ENCODE measurements at places on chromosomes 4 and X. TPM values are rescaled to one million over a fixed set of nuclear protein-coding genes. Genes with fewer than 3 reads are reported as not detected.

GRCh38 chr4:7156761-7157488 lies 35.4 kb upstream of the SORCS2 start:
- DNase-seq = no peak

DNA sequence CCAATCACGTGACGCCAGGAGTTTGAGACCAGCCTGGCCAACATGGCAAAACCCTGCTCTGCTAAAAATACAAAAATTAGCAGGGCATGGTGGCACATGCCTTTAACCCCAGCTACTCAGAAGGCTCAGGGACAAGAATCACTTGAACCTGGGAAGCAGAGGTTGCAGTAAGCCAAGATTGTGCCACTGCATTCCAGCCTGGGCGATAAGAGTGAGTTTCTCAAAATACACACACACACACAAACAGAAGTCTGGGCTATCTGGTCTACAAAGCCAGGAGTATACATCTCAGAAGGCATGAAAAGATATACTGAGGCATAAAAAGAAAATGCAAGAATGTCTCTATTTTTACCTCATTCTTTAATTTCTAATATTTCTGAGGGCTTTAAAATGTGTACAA lies 11.3 kb downstream of the YTHDC1 start:
- DNase-seq = no peak

- DNase-seq = no peak
Measured at GRCh38 chr4:71382900-71383560, 44.2 kb downstream of the SLC4A4 start.

Gene OPN1MW3
- not detected for polyA plus RNA-seq

- no peak for DNase-seq
Measured at GRCh38 chr4:174996079-174996478, 77.9 kb downstream of the ADAM29 start.

DNA sequence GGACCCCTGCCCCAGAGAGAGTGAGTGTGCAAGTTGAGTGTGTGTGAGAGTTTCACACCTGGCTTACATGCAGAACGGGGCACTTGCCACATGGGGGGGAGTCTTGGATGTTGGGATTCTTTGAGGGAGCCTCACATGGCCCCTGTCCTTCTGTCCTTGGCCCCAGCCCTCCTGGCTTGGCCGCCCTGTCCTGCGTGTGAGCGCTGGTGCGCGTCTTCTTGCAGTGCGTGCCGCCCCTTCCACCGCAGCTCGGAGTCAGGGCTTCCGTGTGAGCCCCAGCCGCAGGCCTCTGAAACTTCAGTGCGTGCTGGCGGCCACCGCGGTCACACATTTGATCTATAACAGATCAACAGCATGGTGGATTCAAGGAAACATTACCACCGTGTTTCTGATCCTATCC lies 30.1 kb upstream of the HGFAC start:
- DNase-seq = no peak

GRCh38 chrX:123267220-123267619 lies 83.1 kb downstream of the GRIA3 start:
- no peak for DNase-seq

- DNase-seq = no peak
Measured at GRCh38 chr4:176320976-176321361, 1.2 kb downstream of the SPCS3 start.

Gene CCNB3
- polyA plus RNA-seq = 0.98 TPM

DNA sequence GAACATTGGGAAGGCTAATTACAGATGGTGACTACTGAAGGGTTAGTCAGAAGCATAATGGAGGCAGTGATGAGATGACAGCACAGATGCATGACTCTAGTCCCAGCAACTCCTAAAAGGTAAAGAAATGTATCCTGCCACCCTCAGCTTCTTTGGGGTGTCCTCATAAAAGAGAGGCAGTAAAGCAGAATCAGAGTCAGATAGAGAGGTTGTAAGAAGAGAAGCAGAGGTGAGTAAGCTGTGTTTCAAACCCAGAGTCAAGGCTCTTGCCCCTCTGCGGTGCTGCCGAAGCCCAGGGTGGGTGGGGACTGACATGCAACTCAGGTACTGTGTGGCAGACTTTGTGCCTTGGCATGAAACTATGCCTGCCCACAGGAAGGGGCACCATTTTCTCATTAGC lies 59.5 kb upstream of the PGM2 start:
- DNase-seq = no peak

Gene GC
- polyA plus RNA-seq = not detected

Gene STBD1
- 0.71 TPM for polyA plus RNA-seq

Gene TKTL2
- polyA plus RNA-seq = not detected

GRCh38 chr4:77187322-77187721 lies 30.3 kb downstream of the CCNG2 start:
- no peak for DNase-seq

DNA sequence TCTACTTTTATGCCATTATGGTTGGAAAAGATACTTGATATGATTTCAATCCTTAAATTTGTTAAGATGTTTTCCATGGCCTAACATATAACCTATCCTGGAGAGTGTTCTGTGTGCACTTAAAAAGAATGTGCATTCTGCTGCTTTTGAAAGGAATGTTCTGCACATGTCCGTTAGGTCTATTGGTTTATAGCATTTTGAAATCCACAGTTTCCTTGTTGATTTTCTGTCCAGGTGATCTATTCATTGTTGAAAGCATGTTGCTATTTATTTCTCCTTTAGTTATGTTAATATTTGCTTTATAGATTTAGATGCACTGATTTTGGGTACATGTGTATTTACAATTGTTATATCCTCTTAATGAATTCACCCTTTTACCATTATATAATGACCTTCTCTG lies 5.7 kb upstream of the KLKB1 start:
- no peak for DNase-seq

DNA sequence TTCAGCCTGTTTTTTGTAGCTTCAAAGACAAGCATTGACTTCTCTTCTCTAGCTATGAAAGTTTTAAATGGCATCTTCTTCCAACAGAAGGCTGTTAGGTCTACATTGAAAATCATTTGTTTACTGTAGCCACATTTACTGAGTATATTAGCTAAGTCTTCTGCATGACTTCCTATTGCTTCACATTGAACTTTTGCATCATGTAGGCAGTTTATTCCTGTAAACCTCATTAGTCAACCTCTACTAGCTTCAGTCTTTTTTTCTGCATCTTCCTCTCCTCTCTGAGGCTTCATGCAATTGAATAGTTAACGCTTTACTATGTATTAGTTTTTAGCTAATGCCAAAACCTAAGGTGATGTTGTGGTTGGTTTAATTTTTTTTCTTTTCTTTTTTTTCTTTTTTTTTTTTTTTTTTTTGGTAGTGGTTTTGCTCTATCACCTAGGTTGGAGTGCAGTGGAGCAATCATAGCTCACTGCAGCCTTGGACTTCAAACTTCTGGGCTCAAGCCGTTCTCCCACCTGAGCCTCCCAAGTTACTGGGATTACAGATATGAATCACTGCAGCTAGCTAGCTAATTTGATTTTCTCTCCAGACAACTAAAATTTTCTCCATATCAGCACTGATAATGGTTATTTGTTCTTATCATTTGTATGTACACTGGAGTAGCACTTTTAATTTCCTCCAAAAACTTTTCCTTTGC lies 3.4 kb downstream of the UGT2A3 start:
- DNase-seq = no peak
